ENCODE measurements at places on chromosomes 5 and 9.

- DNase-seq, result no peak
These were observed 38.5 kb upstream of the GZMA start for GRCh38 chr5:55063899-55064298.

DNA sequence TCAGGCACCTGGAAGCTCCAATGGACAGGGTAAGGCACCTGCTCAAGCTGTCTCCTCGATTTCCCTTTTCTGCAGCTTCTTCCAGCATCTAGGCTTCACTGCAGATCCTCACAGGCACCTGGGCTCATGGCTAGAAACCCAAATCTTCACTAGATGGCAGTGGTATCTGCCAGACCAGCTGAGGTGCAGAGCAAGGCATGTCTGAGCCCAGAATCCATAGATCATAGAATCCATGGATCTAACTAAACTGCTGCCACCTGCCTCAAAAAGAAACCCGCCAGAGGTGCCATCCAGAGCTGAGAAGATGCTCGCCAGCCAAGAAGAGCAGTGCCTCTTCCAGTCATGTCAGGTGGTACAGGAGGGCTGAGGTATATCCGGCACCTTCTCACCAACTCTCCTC is 6.9 kb downstream of the SHC3 start:
- no peak for DNase-seq

DNA sequence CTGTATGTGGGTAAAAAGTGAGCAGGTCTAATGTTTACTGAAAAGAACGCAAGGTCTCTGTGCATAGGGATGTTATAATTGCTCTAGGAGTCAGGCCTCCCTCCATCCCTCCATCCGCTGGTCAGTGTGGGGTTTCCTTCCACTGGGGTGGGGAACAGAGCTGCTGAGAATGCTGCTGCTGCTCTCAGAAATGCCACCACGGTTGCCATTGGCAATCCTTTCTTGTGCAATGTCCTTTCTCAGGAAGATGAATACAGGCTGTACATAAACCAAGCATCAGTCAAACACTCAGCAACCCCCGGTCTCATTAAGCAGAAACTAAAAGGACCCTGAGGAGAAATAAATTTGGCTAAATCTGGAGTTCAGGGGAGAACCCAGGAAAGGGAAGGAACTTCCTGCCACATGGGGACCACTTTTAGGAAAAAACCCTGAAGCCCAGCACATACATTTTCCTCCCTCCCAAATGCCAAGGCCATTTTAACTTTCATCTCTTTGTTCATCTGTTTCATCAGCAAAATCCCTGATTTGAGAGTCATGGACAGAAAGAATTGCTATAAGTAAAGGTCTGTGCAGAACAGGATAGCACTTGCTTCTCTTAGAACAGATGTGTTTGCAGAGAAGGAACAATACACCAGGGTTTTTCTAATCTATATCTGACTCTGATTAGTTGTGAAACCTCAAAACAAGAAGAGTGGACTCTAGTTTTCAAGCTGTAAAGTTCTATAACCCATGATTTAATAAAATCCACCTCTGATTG is 70.4 kb upstream of the SLC1A3 start:
- no peak for DNase-seq

GRCh38 chr5:150422075-150422474 is 9.4 kb upstream of the CD74 start:
- DNase-seq, result no peak

DNA sequence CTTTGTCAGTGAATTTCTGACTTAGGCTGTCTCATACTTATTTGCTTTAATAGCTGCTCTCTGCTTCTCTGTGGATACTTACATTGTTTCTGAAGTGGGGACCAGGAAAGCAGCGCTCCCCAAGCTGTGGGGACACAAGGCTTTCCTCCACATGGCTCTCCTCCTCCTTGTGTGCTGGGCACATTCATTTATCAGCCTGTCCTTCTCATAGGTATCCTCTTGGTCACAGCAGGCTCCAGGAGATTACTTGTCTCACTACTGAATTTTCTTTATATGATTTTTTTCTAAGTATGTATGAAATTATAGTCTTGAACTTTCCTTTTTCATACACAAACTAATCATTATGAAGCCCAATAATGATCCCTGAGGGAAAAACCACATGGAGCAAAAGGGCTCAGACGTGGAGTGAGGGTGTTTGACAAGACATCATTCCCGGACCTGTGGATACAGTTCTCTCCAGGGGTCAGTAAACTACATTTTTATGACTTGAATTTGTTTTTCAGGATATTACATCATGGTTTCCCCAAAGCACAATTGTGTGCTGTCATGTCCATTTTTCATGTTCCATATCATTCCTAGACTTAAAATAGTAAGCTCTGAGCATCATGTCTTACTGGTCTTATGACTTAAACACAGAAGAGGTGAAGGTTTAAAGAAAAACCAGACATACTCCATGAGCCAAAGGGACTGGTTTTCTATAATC is 234.5 kb downstream of the PCSK1 start:
- no peak for DNase-seq

DNA sequence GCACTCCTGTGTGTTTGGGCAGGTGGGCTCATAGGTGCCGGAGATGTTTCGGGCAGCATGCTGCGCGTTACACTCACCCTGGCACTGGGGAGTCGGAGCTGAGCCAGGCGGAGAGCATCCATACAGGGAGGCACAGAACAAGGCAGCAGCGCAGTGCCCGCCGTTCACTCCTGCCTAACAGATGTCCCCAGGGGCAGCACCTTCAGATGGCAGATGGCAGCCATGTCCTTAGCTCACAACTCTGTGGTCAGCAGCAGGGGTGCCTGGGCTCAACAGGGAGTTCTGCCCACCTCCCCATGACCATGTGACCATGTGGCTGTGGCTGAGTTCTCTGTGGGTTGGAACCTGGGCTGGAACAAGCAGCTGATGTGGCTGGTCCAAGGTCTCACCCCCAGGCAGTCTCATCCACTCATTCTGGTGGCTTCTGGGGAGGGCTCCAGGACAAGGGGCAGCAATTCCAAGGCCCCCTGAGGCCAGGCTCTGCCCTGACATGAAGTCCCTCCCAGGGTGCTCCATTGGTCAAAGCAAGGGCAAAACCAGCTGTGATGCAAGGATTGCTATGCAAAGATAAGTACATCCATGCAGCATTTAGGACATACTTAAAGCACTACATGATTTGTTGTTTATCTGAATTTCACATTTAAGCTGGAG is 64.2 kb downstream of the MRPL36 start:
- no peak for DNase-seq

- DNase-seq, result no peak
These were observed 80.8 kb downstream of the SIL1 start for GRCh38 chr5:139117342-139117884.

DNA sequence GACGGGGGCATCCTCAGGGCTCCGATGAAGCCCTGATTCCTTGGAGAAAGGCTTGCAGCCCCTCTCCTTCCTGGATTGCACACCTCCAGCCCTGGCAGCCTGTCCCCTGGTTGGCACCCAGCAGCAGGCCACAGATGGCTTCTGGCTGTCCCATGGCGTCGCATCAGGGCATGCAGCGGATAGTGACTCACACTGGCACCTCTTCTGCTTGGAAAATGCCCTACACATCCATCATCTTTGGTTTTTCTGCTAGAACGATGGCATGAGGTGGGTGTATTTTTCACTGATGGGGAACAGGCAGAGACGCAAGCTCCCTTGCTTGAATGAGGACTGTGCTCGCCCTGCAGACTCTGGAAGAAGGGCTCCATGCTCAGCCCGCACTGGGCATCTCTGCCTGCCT is 23.2 kb upstream of the IER5L start:
- no peak for DNase-seq

- DNase-seq, result no peak
These were observed 316.2 kb upstream of the HAPLN1 start for GRCh38 chr5:84036842-84037241.

DNA sequence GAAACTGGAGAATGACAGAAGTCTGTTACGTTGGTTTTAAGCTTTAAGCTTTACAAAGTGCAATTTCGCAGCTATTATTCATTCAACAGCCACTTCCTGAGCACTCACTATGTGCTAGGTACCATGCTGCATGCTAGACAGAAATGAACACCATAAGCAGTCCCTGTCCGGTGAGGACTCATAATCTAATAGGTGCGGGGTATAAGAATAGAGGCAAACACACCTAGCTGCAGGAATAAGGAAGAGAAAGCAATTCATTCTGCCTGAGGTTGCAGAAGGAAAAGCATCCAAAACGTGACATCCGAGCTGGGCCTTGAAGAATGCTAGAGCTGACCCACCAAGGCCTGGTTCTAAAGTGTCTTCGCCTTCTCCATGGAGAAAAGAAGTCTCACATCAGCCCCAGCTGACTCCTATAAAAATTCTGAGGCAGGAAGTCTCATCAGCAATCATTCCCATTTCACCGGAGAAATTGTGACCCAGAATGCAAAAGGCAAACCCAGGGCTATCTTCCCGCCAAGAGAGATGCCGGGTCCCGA is 542 bp downstream of the FKBP15 start:
- DNase-seq, result no peak

DNA sequence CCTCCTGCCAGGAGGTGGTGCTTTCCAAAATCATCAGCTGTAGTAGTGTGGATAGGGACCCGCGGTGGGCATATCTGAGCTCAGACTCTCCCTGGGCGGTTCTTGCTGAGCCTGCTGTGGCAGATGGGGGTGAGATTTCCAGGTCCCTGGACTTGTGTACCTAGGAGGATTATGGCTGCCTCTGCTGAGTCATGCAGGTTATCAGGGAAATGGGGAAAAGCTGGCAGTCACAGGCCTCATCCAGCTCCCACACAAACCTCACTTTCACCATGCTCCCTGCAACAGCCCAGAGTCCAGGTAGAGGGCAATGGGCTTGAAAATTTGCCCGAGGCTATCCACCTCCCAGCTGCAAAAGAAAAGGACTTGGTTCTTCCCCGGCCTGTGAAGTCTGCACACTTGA is 23.4 kb upstream of the MAMDC2 start:
- DNase-seq, result no peak
